ENCODE measurements at places on chromosomes 3 and 15. TPM values are rescaled to one million over a fixed set of nuclear protein-coding genes. Genes with fewer than 3 reads are reported as not detected.
A peak's percentile ranks its signal among the peaks of the same experiment; 100 is the strongest.

- H3K4me3 ChIP-seq = no peak overlapping the region
- H3K4me1 ChIP-seq = no peaks in the 10 kb centered on the region
- H3K27me3 ChIP-seq = no peaks in the 10 kb centered on the region
- H3K36me3 ChIP-seq = peaks cover 65% of the 10 kb centered on the region
- no peak overlapping the region for H3K27ac ChIP-seq
Measured at GRCh38 chr15:44641651-44642050, 21.8 kb downstream of the SPG11 start.

GRCh38 chr15:76951220-76951619 is 19.7 kb downstream of the RCN2 start:
- no peak for DNase-seq
- H3K27ac ChIP-seq = no peak overlapping the region
- H3K36me3 ChIP-seq = peaks cover 53% of the 10 kb centered on the region
- no peaks in the 10 kb centered on the region for H3K27me3 ChIP-seq
- H3K4me1 ChIP-seq = no peaks in the 10 kb centered on the region

GRCh38 chr3:195061756-195062655 is 209.0 kb downstream of the XXYLT1 start:
- H3K4me1 ChIP-seq = peaks cover 24% of the 10 kb centered on the region
- H3K4me3 ChIP-seq = no peak overlapping the region
- no peak for DNase-seq
- no peaks in the 10 kb centered on the region for H3K27me3 ChIP-seq
- no peak overlapping the region for H3K27ac ChIP-seq

DNA sequence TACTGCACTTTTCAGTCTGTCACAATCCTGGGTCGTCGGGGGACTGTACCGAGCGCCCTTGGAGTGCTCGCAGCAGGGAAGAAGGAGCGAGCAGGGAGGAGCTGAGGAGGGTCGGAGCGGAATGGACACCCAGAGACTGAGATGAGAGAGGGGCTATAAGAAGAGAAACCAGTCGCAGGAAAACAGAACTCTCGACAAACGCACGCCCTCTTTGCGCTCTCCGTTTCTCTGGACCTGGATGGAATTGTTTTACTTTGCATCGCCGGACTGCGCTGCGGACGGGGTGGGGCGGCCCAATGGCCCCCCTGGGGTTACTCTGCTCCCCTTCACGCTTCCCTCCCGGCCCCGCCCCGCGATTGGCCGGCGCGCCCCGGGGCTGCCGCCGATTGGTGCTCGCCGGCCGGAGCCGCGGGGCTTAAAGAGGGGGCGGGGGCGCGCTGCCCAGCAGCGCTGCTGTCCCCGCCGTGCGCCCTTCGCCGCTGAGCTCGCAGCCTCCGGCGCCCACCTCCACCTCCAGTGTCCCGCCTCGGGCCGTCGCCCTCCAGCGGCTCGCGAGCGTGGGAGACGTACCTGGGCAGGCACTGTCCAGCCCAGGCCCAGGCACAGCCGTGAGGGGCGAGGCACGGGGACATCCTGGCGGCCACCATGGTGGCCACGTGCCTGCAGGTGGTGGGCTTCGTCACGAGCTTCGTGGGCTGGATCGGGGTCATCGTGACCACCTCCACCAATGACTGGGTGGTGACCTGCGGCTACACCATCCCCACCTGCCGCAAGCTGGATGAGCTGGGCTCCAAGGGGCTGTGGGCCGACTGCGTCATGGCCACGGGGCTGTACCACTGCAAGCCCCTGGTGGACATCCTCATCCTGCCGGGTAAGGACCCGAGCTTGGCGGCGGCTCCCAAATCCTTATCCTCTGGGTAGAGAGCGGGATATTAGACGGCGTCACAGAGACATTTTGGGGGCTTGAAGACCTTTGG is at the start of gene CLDN11:
TSS of gene CLDN11 (plus strand) at position 447 of the 977 bp plus-strand sequence. CDS start at position 646, 199 bp downstream.
- H3K27ac ChIP-seq = no peak within 1 kb of the TSS
- H3K27me3 ChIP-seq = peaks cover 24% of the 10 kb centered on the region
- peaks cover 3% of the 10 kb centered on the region for H3K4me1 ChIP-seq
- H3K36me3 ChIP-seq = no peaks in the 10 kb centered on the region
- peak within 1 kb of the TSS; percentile 59 for H3K4me3 ChIP-seq

The HDC gene
- total RNA-seq = 0.97 TPM

The CELF6 gene
- 0.92 TPM for total RNA-seq

DNA sequence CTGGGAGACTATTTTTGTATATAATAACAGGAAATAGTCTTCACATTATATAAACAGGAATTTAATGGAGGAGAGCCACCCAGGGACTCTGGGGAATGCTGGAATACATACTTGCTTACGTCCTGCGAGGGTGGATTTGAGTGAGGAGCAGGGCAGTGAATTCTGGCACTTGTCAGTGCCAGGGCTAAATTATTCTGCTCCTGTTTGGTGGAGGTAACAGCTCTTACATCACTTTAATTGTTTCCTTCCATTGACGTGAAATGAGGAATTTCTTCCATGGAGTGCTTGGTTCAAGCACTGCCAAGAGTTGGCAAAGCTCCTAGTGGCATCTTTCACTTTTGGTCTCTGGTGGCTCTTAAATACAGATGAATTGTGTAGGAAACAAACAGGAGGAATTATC is 94.1 kb upstream of the GOLGA8J start:
- H3K27me3 ChIP-seq = no peaks in the 10 kb centered on the region
- no peak overlapping the region for H3K4me3 ChIP-seq
- DNase-seq = no peak
- no peaks in the 10 kb centered on the region for H3K36me3 ChIP-seq
- H3K4me1 ChIP-seq = peaks cover 3% of the 10 kb centered on the region

DNA sequence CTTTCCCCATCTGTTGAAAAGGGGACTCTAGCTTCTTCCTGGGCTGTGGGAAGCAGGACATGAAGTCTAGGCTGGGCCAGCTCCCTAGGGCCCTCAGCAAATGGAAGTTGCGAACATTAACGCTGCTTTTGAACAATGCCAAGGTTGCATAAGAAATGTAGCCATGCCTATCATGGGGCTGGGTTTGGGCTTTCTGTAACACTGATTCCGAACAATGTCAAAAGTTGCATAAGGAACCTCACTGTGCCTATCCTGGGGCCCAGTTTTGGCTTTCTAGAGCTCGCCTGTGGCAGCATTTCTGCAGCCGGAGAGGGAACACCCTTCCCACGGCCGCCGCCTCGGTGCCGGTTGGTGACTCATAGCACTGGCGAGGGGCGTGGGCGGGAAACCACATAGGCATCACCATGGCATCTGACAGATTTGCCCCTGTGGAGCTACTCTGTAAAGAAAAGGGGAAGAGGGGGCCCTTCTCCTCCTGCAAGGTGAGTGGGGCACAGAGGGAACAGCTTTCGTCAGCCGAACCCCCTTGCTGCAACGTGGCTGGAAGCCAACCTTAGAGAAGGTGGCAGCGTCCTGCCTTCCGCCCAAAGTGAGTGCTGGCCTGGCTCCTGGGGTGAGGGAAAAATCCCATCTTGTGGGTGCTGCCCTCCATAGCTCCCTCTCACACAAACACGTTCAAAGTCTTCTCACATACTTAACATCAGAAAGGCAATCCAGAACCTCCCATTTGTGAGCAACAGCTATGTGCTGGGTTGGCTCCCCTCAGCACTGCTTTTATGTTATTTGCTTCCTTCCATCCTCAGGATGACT is 46.6 kb upstream of the ATP2B2 start:
- no peak overlapping the region for H3K27ac ChIP-seq
- DNase-seq = peak; percentile 20
- H3K4me3 ChIP-seq = no peak overlapping the region
- no peaks in the 10 kb centered on the region for H3K27me3 ChIP-seq
- H3K36me3 ChIP-seq = no peaks in the 10 kb centered on the region

DNA sequence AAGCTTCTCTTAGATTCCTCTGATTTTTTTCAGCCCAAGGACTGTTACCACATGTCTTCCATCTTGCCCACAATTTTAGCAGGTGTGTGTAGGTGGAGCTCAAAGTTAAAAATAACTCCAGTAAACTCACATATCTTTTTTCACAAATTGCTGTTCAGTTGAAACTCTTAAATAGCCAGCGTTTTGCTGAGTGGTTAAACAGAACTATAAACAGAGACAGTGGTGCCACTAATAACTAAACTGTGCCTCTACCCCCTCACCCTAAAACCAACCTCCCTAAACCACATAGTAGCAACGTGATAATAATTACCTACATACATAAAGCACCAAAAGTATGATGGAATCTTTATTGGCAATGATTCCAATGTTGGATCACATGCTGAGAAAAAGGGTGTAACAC is 525.1 kb downstream of the PDCD6IP start:
- no peak overlapping the region for H3K27ac ChIP-seq
- no peak for DNase-seq
- H3K4me3 ChIP-seq = no peak overlapping the region
- H3K36me3 ChIP-seq = no peaks in the 10 kb centered on the region
- H3K4me1 ChIP-seq = no peaks in the 10 kb centered on the region

The GOLGA6L4 gene
- 2.6 TPM for total RNA-seq

The GCSAM gene
- 0.27 TPM for total RNA-seq

DNA sequence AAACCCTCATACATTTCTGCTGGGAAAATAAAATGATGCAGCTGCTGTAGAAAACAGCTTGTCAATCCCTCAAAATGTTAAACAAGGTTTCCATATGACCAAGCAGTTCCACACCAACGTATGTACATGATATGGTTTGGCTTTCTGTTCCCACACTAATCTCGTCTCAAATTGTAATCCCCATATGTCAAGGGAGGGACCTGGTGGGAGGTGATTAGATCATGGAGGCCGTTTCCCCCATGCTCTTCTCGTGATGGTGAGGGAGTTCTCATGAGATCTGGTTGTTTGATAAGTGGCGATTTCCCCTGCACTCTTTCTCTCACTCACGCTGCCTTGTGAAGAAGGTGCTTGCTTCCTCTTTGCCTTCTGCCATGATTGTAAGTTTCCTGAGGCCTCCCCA is 100.6 kb upstream of the SLC24A5 start:
- DNase-seq = no peak
- H3K36me3 ChIP-seq = no peaks in the 10 kb centered on the region
- no peaks in the 10 kb centered on the region for H3K27me3 ChIP-seq
- H3K4me3 ChIP-seq = no peak overlapping the region

- no peaks in the 10 kb centered on the region for H3K27me3 ChIP-seq
- no peak for DNase-seq
- H3K4me1 ChIP-seq = peaks cover 20% of the 10 kb centered on the region
Measured at GRCh38 chr15:92806763-92807162, 93.4 kb upstream of the CHD2 start.

The SLC22A13 gene
- total RNA-seq = 0.24 TPM

DNA sequence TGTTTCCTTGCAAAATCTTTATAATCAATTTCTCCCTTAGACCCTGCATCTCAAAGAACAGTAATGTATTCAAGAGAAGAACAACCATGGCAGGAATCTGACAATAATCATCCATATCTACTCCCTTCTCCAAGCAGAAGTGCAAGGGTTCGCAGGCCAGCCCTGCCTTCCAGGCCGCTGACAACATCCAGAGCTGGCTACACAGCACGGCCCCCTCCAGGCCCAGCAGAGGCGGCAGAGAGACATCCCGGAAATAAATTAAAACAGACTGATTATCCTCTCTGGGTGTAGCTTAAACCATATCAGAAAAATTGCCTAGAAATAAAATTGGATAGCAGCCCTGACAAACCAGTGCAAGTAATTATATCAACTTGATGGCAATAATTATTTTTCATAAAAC is 223.3 kb downstream of the FAM43A start:
- no peaks in the 10 kb centered on the region for H3K27me3 ChIP-seq
- no peak for DNase-seq
- no peak overlapping the region for H3K27ac ChIP-seq
- H3K4me1 ChIP-seq = no peaks in the 10 kb centered on the region
- no peak overlapping the region for H3K4me3 ChIP-seq
- no peaks in the 10 kb centered on the region for H3K36me3 ChIP-seq
